ENCODE measurements at places on chromosomes 6 and 20. TPM values are rescaled to one million over a fixed set of nuclear protein-coding genes. Genes with fewer than 3 reads are reported as not detected.

DNA sequence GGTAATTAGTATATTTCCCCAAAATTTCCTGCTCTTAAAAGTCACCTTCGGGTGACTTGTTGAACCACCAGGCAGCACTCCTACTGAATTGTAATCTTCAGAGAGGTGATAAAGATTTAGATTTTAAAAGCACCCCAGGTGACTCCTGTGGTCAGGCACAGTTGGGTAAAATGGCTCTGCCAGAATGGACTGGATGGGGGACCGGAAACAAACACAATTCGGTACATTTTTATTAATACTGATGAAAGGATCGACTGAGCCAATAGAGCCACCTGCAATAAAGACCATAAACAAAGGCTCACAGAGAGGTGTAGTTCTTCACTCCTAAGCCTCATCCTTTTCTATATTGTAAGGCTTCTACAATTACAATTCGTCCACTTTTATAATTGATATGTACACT is 19.6 kb upstream of the FAM83C start:
- DNase-seq = no peak

DNA sequence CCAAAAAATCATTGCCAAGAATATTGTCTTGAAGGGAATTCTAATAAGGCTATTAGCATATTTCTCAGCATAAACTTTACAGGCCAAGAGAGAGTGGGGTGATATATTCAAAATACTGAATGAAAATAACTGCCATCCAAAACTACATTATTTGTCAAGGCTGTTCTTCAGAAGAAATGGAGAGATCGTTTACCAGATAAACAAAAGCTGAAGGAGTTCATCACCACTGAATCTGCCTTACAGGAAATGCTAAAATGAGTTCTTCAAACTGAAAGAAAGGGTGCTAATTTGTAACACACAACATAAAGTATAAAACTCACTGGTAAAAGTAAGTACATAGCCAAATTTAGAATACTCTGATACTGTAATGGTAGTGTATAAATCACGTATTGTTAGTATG is 517.0 kb downstream of the TENT5A start:
- peak; percentile 23 for DNase-seq

DNA sequence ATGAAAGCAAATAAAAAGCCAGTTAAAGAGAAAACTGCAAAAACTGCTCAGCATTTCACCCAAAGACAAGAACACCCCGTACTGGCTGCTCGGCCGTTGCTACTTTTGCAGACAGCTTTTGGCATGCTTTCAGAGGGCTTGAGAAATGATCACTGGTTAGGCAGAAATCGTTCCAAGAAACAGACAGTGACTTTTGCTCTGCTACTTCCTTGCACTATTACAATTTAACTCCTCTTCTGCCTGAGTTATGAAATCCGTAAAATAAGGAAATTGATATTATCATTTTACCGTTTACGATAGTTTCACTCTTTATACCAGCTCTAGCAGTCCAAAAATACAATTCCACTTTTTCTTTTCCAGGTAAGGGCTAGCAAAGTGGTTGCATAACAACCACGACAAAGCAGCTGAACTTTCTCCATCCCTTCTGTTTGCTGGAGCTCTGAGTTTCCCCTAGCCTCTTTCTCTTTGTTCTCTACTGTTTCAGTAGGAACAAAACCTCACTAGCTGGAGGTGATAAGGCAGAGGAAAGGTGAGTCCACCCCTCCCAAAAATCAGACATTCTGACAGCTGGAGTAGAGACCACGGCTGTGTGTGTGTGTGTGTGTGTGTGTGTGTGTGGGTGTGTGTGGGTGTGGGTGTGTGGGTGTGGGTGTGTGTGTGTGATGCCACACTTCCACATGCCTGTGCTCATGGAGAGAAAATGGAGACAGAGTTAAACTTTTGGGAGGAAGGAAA is 191.8 kb upstream of the RREB1 start:
- no peak for DNase-seq

- DNase-seq = no peak
These were observed 97.3 kb upstream of the CHD6 start for GRCh38 chr20:41715526-41715925.

DNA sequence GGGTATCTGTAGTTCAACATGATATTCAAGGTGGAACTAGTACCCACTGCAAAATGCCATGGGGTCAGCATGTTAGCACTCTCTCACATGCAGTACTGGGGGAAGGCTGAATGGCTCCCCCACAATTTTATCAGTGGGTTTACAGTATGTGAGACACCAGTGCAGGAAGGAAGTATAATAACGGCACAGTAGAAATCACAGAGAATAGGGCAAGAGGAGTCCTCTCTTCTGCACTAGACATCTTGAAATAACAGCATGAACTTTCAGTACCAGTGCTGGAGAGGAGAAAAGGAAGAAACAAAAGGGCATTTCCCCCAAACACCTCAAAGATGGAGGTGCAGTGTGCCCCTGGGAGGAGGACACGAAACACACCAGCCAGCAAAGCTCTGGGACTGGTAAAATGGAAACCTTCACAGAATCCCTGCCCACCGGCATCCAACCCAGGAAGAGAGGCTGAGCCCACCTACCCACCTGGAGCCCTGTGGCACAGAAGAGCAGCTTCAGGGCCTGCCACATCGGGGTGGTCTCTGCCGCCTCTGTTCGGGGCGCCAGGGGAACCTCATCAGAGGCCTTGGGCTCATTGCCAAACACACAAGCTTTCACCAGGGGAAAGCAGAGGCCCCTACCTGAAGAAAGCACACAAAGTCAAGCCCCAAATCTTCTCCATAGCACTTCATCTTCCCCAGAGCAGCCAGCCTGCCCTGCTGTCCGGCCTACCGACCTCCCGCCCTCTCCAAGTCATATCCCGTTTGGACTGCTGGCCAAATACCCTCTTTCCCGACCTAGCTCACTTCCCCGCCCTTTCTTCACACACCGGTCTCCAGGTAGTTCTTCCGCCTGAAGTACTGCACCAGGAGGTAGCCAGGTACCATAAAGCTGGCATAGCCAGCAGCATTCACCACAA is 1.2 kb downstream of the SLC35B2 start:
- no peak for DNase-seq

DNA sequence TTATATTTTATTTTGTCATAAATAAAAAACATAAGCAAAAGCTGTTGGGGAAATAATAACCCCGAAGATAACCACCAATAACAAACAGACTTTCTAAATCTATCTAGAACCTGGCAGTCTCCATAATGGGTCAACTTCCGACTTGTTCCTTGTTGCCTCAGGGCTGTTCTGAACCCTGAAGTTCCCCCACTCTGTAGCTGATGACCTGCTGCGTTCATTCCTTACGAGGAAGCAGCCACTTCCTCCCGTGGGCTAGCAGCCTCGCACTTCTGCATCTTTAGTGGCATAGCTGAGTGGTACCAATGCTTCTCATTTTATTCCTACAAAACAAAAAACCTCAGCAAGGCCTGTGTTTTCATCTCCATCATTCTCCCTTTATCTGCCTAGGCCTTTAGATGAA is 103.0 kb downstream of the PLEKHG1 start:
- DNase-seq = no peak

DNA sequence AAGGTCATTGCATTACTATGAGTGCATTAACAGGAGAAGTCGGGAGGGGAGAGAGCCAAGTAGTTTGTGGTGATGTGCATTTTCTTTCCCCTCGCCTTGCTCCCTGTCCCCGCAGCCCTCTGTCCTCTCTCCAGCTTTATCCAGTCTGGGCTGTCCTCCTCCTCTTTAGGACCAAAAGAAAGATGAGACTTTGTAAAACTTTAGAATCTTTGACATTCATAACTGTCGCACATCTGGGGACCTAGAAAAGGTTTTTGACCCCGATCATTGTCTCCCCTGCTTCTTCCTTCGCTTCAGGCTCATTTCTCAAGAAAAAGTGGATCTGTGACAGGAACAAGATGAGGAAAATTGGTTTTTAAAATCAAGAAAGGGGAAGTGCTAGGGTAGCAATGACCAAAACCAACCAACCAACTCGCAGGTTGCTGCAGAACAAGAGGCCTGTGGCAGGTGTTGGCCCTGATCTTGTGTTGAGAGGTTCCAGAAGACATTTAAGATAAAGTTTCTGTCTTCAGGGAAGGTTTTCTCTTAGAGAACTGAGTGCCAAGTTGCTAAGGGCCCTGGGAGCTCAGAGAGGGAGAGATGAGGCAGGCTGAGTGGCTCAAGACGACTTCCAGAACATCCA is 17.6 kb downstream of the SYTL3 start:
- DNase-seq = no peak

DNA sequence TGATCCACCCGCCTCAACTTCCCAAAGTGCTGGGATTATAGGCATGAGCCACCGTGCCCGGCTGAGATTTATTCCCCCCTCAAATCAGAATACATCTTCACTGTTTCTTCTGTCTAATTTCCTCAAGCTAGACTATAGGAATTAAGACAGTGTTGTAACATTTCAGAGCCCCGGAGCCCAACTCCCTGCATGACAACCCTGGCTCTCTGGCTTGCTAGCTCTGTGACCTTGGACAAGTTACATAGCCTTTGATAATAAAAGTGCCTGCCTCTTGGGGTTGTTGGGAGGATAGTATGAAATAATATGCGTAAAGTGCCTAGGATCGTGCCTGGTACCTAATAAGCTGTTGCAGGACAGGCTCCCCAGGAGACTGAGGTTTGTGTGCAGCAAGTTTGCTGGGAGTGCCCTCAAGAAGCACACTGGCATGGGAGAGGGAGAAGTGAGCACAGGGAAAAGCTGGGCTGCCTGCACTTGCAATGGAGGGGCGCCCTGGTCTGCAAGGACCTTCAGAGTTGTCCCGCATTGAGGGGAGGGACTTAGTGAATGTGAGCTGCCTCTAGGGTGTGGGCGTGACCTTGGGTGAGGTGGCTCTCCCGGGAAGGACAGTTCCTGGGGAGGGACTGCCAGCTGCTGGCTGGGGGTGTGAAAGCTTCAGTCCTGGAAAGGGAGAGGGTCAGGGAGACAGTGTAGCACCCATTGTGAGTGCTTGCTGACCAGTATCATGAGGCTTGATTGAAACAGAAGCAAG is 43.4 kb downstream of the TAF8 start:
- no peak for DNase-seq

The TINAG gene
- not detected for total RNA-seq

The DBNDD2 gene
- total RNA-seq = 36.4 TPM

The C20orf96 gene
- total RNA-seq = 21.7 TPM

The GGTLC1 gene
- total RNA-seq = not detected

The LINC00237 gene
- total RNA-seq = not detected
